Stimulated activated CD8-positive, alpha-beta memory T cell treated with anti-CD3 and anti-CD28 coated beads, Interleukin-4, amount 100 ng/mL, for 48 hours (primary cell): ENCODE measurements at places on chromosomes 1 and 21.
A peak's percentile ranks its signal among the peaks of the same experiment; 100 is the strongest.

GRCh38 chr1:172727956-172728603 lies 69.2 kb downstream of the FASLG start:
- peak; percentile 63 for DNase-seq

GRCh38 chr1:32073299-32074229 lies 825 bp downstream of the TMEM39B start:
- DNase-seq: no peak

- no peak for DNase-seq
Observed at GRCh38 chr1:10799726-10800125, 3.3 kb upstream of the CASZ1 start.

- no peak for DNase-seq
Observed at GRCh38 chr1:93353286-93353685, 7.6 kb downstream of the DR1 start.

DNA sequence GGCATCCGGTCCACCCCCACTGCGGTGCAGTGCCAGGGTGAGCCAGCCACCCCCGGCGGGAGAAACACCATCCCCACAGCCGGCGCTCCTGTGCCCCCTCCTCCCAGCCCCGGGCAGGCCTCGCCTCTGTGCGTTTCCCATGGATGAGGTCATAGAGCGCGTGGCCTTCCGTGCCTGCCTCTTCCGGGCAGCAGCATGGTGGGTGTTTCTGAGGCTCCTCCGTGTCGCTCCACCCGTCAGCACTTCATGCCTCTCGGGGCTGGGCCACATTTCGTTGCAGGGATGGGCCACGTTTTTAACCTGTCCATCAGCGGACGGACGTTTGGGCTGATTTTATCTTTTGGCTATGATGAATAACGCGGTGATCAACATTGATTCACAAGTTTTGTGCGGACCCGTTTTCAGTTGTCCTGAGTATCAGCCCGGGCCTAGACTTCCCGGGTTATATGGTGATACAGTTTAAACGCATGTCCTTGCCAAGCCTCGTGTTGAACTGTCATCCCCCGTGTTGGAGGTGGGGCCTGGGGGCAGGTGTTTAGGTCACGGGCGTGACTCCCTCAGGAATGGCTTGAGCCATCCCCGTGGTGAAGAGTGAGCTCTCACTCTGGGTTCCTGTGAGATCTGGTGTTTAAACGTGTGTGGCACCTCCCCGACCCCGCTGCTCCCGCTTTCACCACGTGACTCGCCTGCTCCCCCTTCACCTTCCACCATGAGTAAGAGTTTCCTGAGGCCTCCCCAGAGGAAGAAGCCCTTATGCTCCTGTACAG lies 64.8 kb downstream of the SLX9 start:
- DNase-seq: peak; percentile 60
